ENCODE measurements at places on chromosomes 5 and 9.

GRCh38 chr5:1511048-1511447, 12.7 kb downstream of the LPCAT1 start:
- DNase-seq: no peak

DNA sequence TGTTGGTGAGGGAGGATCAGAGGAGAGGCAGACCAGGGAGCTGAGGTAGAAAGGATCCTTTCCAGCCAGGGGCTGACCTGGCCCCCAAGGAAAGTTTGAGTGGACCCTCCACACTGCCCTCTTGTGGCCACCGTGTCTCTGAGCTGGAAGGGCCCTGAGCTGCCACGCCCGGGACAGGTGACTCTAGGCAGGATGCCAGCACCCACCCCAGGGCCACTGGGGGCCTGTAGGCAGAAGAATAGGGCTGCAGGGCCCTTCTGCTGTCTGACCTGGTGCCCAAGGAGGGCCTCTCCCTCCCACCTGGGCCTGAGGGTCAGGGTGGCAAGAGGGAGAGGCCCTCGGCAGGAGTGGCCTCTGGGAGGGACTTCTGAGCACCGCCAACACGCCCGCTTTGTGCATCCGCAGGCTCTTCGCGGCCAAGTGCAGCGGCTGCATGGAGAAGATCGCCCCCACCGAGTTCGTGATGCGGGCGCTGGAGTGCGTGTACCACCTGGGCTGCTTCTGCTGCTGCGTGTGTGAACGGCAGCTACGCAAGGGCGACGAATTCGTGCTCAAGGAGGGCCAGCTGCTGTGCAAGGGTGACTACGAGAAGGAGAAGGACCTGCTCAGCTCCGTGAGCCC, 76.8 kb downstream of the LMX1B start:
- DNase-seq: peak; percentile 3

DNA sequence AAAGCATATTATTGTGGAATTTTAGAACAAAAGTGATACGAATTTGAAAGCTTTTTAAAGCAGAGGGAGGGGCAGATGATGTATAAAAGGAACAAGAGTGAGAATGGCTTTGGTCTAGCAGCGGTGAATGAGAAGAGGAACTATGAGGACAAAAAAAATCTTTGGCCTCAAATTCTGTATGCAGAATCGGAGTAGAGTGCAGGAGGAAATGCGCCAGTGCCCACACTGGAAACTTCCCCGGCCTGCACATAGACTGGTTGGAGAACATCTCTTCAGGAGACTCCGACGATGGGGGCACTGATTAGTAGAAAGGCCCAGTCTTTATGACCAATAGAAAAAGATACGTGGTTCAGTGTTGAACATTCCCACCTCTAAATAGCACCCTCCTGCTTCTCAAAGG, 51.3 kb downstream of the SLC46A2 start:
- no peak for DNase-seq

GRCh38 chr5:172175263-172175719, 12.7 kb downstream of the STK10 start:
- DNase-seq: no peak

DNA sequence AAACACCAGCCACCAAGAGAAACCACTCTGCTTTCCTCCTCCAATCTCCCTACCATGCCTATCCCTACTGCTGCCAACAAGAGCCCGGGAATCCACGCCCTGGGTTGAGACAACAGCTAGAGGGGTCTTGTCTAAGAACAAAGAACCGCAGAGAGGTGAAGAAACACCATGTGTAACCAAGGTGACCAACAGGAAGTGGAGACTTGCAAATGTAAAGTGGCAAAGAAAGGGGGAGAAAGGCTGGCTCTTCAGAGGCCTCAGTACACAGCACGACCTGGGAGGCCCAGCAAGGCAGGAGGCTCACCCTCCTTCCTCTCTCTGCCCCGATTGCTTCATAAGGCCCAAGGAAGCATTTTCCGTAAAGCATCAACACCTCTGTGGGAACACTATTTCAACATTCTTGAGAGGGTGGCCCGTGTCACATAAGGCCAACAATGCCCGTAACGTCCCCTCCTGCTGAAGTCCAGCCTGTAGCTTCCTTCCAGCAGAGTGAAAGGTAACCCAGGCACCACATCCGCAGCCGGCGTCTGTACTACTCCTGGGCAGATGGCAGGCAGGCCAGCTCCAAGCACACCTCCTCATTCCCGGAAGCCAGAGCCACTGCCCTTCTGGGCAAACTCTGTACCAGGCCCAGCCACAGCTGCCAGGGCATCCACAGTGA, 18.3 kb downstream of the CCNJL start:
- no peak for DNase-seq

- DNase-seq: no peak
Observed at GRCh38 chr5:140295414-140295813, 7.5 kb downstream of the PFDN1 start.

DNA sequence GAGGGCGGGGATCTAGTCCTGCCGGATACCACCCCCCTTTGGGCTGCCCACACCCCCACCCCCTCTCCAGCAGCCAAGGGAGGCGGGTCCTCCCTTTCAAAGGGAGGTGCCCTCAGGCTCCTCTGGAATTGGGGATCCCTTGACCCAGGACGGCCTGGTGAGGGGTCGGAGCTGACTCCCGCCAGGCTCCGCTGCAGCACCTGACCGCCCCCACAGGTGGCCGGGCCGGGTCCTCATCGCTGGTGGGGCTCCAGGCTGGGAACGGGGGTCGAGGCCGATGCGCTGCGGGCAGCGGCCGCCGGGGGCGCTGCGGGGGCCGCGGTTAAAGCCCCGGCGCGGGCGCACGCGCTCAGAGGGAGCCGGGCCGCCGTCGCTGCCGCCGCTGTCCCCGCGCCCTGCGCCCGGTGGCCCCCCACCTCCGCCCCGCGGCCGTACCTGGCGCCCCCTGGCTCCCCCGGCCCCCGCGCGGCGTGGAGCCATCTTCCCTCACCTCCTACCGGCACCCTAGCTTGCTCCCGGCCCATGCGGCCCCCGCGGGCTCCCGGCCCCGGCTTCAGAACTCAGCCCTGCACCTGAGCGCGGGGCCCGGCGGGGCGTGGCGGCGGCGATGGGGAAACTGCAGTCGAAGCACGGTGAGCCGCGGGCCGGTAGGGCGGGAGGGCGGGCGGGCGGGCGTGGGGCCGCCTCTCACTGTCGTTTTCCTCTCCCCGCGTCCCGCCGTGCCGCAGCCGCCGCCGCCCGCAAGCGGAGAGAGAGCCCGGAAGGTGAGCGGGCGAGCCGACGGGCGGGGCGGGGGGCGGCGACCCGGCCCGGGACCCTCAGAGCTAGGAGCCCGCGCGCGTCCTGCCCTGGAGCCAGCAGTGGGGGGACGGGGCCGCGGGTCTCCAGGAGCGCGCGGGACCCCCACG, at the start of gene NKD2:
TSS of gene NKD2 (plus strand) at position 352 of the 908 bp plus-strand sequence. CDS start at position 608, 256 bp downstream.
- DNase-seq: peak; percentile 25

DNA sequence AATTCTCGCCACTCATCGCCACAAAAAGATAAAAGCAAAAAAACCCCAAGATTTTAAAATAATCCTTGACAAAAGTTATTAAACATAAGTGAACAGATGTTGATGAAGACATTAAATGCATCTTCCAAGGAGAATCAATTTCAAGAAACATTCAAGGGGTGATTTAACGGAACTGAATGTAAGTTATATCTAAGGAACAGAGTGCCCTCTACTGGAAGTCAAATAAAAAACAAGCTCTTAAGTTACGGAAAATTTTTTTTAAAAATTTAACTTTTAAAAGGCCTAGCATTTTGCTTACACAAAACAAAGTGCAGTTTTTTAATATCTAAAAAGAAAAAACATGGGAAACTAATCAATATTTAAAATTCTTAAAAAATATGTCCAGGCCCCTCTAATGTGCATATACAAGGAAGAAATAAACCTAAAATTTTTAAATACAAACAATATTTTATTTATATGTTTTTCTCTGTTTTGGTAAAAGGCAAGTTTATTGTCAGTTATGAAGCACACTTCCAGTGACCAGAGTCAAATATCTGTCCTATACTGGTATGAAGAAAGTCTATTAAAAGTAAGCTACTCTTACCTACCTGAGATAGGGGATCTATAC, 28.0 kb downstream of the TEX10 start:
- peak; percentile 38 for DNase-seq

- DNase-seq: no peak
Observed at GRCh38 chr9:68838245-68838644, 133.2 kb downstream of the PIP5K1B start.

DNA sequence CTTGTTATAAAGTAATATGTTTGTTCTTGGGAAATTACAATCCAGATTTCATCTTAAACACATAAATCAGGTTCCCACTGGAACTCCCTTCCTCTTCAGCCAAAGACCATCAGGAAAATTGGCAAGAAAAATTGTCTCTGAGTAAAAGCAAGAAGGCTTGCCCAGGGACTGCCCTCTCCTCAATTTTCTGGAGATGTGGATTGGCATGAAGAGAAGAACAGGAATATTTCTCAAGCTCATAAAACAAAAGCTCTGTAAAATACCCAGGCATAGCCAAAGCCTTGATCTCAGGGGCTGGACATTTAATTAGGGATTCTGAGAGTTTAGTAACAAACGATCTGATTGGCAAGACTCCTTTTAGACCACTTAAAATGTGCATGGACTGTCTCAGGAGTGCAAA, 223.4 kb downstream of the ZNF608 start:
- DNase-seq: no peak

GRCh38 chr5:142342128-142342981, 17.5 kb upstream of the SPRY4 start:
- DNase-seq: no peak

GRCh38 chr5:81425569-81425968, 31.6 kb upstream of the ACOT12 start:
- DNase-seq: peak; percentile 39

DNA sequence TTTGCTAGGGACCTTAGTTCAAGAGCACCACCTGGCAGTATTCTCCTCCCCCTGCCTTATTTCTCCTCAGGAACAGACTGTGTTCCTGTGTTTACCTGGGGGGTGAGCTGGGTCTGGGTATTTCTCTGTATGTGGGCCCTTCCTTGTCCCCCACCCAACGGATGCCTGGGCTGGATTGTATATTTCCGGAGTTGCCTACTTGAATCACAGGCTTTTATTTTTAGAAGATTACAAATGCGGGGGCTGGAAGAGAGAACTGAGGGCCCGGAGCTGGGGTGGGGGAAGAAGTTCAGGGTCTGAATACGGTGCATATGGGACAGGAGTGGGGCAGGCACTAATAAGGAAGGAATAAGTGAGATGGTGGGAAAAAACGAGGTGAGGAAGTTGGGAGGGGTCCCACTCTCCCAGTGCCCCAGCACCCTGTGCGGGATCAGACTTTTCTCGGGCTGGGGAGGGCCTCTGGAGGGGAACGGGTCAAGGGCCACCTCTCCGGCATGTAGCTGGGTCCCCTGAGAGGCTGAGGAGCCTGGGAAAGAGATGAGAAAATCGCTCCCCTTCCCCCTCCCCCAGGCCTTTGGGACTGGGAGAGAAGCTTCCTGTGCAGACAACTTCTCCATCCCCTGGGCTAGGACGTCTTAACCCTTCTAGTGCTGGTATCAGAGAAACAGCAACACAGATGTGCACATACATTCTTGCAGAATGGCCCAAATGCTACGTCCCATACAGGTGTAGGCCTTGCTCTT, 42.1 kb downstream of the PCDH1 start:
- no peak for DNase-seq

DNA sequence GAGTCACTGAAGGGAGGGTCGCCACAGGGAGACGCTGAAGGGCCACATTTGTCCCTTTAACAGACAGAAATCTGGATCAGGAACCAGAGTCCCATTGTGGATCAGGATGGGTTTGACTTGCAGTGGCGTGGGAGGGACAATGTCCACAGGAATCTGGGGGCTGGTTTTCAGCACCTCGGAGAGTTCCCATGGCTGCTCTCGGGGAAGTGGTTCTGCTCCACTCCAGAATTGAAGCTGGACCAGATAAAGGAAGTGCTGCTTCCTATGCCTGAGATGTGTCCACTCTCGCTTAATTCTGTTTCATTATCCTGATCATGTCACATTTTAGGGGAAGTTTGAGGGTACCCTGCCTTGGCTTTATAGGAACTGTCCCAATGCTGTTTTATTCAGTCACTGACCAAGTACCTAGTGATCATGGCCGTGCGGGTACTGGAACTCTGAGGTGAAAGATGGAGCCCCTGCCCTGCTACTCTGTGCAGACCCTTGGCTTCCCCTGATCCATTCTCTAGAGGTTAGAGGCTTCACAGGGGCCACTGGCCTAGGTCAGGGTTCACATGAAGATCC, 28.7 kb downstream of the ENHO start:
- no peak for DNase-seq

GRCh38 chr5:152380415-152381123, 24.5 kb downstream of the NMUR2 start:
- DNase-seq: no peak

- DNase-seq: no peak
Observed at GRCh38 chr5:159416438-159416837, 86.2 kb upstream of the IL12B start.

DNA sequence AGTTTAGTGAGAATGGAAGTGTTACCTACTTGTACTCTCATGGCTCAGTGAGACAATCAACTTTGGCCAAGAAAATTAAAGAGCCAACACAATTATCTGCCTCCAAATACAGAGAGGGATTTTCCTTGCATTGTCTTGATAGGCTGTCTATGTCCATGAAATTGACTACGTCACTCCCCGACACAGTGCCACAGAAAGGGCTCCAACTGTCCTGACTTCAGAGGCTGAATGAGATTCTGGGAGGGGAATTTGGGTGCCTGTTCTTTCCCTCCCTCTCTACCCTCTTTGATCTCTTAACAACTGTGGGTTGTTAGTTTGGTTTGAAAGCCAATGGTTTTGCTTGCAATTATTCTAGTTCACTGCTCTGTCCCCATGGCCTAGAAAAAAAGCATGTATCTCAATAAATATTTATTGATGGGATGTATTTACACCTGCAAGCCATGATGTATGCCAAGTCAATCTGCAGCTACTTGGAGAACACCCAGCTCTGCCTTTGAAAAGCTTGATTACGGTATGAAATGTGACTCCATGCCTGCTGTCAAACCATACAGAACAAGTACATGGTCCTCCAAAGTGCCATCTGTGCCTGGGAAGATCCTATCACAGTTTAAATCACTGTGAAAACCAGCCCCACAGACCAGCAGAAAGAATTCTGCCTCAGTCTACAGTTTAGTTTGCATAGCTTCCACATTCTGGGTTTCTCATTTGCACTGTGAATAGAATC, 37.3 kb downstream of the CAPSL start:
- peak; percentile 55 for DNase-seq

GRCh38 chr9:107443786-107444185, 45.8 kb downstream of the KLF4 start:
- no peak for DNase-seq

DNA sequence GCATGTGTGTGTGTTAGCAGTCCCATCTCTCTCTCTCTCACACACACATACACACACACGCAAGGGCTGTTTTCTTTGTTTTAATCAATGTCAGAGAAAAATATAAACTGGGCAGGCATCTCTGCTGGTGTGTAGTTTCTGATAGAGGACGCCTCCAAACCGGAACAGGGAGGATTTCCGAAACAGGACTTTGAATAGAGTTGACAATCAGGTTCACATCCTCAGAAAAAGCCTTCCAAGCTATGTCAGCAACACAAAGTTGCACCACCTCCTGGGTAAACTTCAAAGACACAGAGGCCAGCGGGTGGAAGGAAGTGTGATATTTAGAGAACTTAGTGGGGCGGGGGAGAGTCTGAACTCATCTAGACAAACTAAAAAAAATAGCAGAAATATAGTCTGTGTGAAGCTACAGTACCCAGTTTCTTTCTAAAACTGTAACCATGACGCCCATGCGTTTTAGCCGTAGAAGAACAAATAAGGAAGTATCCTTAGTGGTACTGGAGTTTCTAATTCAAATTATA, 1.2 kb downstream of the ST8SIA4 start:
- DNase-seq: peak; percentile 26

GRCh38 chr5:135066781-135067180, 32.8 kb upstream of the PITX1 start:
- DNase-seq: no peak

GRCh38 chr5:1820381-1820780, 19.2 kb downstream of the NDUFS6 start:
- DNase-seq: no peak

- DNase-seq: no peak
Observed at GRCh38 chr5:1382248-1382700, 37.4 kb upstream of the CLPTM1L start.
